ENCODE measurements at places on chromosomes 1 and 21.
A peak's percentile ranks its signal among the peaks of the same experiment; 100 is the strongest.

DNA sequence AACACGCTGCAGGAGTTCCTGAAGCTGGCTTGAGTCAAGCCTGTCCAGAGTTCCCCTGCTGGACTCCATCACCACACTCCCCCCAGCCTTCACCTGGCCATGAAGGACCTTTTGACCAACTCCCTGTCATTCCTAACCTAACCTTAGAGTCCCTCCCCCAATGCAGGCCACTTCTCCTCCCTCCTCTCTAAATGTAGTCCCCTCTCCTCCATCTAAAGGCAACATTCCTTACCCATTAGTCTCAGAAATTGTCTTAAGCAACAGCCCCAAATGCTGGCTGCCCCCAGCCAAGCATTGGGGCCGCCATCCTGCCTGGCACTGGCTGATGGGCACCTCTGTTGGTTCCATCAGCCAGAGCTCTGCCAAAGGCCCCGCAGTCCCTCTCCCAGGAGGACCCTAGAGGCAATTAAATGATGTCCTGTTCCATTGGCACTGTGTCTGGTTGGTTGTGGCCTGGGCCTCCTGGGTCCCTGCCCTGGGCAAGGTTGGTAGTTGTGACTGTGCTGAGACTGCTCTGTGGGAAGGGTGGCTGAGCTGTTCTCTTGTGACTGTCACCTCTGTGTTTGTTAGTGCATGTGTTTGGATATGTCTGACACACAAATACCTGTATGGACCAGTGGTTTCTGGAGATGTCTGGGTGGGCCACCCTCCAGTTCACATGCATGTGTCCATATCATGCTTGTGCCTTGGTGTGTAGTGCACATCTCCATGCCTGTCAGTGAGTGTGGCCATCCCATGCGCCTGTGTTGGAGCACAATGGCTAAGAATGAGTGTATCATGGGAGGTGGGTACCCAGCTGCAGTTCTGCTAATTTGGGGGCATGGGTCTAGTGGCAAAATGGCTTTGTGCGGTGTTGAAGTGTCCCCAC lies 1.4 kb downstream of the SH3BGRL3 start:
- DNase-seq = no peak

- no peak for DNase-seq
These were observed 101.7 kb downstream of the UBIAD1 start for GRCh38 chr1:11374748-11375110.

GRCh38 chr1:7721940-7722669 lies 49.0 kb upstream of the VAMP3 start:
- DNase-seq = no peak

- no peak for DNase-seq
These were observed 40.5 kb downstream of the ESRRG start for GRCh38 chr1:216682752-216683151.

DNA sequence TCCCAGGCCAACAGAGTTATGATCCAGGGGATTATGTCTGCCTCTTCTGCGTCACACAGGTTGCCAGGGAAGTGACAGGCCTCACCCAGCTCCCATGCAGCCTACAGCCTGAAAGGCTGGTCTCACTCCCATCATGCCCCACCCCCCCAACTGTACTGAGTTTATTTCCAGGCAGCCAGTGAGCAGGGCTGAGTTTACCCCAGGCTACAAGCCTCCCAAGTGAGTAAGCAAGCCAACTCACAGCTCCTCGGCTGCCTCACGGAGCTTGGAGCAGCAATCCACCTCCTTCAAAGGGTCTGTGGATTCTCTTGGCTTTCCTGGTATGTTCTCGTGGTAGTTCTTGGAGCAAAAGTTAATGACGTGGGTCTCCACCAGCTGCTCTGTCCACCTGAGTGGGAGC lies 1147.6 kb upstream of the ADGRL4 start:
- no peak for DNase-seq

DNA sequence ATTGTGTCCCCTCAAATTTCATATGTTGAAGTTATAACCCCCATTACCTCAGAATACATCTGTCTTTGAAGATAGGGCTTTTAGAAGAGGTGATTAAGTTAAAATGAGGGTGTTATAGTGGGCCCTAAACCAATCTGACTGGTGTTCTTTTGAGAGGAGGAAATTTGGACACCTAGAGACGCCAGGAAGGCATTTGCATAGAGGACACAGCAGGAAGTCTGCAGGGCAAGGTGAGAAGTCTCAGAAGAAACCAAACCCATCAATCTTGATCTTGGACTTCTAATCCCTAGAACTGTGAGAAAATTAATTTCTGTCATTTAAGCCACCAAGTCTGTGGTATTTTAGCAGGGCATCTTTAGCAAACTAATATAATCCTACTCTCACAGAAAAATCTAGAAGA lies 13.0 kb downstream of the GOLPH3L start:
- DNase-seq = no peak

GRCh38 chr1:94884507-94884906 lies 42.4 kb downstream of the CNN3 start:
- DNase-seq = no peak

DNA sequence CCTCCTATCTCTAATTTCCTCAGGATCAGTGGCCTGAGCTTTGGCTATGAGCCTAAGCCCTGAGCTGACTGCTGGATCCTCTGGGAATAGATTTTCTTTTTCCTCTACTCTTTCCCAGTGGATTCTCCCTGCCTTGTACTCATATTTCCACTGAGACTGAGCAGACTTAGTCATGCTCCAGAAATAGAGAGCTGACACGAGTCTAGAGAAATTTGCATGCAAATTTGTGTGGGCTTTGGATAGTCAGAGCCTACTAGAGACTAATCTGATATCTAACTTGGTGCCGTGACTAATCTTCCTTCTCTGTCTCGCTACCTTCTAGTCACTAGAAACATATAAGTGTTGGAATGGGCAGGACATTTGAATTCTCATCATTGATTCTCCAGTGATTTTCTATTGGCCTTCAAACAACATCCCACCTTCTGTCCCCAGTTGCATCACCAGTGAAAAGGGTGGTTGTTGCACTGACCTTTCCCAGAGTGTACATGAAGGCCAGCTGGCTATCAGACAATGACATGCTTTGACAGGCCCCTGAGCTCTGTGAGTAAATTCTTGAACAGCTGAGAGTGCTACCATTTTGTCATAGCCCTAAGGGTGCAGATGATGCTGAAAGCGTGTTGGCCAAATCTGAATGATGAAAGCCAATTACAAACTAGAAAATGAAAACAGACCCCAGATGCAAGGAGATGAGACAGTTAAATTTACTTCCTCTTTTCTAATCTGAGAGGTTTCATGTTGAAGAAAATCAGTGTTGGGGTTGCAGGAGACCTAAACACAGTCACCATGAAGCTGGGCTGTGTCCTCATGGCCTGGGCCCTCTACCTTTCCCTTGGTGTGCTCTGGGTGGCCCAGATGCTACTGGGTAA lies at the start of gene FCRLA:
Gene FCRLA, plus strand, starts transcription at position 748 of the 866 bp plus-strand sequence. Its CDS starts 36 bp downstream, at position 784.
- peak; percentile 70 for DNase-seq

DNA sequence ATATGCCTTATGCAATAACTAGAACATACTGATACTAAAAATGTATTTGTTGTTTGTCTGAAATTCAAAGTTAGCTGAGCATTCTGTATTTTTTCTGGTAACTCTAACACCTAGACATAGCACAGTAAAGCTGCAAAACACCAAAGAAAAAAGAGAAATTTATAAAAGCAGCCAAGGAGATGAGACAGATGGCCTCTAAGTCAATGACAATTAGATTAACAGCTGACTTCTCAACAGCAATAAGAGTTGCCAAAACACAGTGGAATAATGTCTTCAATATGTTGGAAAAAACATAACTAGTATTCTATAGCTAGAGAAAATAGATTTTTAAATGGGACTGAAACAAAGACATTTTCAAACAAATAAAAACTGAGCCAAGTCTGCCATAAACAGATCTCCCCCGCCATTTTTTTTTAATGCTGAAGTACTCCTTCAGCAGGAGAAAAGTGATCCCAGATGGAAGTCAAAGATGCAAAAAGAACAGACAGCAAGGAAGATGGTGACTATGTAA lies 81.3 kb downstream of the SYF2 start:
- DNase-seq = no peak

- no peak for DNase-seq
These were observed 21.0 kb downstream of the DYNLT5 start for GRCh38 chr1:66773227-66773626.

DNA sequence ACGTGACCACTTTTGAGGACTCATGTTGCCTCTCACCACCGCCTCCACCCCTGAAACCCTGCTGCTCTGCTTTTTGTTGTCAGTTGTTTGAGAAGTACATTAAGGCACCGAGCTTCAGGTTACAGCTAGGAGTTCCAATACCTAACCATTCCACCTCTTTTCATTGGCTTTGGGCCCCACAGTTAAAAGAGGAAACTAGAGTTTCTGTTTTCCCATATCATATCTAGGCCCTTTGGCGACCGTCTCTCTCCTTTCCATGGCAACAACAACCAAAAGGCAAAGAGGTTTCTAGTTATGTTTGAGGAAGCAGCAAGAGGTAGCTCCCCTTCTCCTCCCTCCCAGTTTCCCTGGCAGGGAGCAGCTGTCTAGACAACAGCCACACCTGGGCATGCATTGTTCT lies 5.9 kb downstream of the ANKRD35 start:
- no peak for DNase-seq

DNA sequence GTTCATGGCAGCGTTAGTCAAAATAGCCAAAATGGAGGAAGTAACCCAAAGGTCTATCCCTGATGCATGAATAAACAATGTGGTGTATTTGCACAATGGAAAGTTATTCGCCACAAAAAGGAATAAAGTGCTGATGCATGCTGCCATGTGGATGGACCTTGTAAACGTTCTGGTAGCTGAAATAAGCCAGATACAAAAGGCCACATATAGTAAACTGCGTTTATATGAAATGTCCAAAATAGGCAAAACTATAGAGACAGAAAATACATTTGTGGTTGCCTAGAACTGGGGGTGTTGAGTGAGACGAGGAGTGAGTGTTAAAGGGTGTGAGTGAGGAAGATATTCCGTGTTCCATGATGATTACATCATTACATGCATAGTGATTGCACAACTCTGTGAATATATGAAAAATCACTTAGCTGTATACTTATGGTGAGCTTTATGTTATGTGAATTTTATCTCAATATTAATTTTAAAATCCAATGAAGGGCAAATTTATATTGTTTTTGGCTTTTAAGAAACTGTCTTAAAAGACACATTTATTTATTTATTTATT lies 321.3 kb downstream of the KIF26B start:
- no peak for DNase-seq

DNA sequence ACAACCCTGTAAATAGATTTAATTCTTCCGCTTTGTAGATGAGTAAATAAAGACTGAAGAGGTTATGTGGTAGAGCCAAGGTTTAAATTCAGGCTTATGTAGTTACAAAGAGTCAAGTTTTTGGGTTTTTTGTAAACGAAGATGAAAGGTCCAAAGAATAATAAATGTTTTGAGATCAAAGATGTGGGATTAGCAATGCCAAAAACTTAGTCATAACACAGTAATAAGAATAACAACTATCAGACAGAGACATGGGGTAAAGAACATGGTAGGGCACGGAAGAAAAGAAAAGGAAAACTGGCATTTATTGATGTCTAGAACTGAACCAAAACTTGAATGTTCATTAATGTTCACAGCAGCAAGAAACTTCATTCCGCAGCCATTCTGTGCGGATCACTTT lies 42.9 kb downstream of the EXTL2 start:
- DNase-seq = no peak

GRCh38 chr21:26849428-26850115 lies 4.4 kb upstream of the ADAMTS1 start:
- DNase-seq = no peak

DNA sequence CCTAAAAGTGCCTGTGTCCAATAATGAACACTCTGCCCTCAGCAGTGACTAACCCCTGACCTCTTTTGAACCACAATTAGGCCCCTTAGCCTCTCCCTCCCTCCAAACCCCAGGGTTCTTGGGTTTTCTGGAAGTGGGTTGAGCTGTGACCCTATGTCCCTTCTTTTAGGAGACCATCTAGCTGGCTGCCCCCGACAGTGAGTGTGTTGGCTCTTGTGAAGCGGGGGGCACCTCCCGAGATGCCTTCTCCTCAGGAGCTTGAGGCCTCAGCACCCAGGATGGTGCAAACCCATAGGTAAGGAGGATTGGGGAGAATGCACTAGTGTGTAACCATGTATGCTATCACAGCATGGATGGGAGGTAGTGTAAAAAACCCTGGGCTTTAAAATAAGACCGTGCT lies 7.3 kb downstream of the RUSC1 start:
- no peak for DNase-seq

GRCh38 chr1:177301425-177302124 lies 130.8 kb downstream of the BRINP2 start:
- DNase-seq = no peak

DNA sequence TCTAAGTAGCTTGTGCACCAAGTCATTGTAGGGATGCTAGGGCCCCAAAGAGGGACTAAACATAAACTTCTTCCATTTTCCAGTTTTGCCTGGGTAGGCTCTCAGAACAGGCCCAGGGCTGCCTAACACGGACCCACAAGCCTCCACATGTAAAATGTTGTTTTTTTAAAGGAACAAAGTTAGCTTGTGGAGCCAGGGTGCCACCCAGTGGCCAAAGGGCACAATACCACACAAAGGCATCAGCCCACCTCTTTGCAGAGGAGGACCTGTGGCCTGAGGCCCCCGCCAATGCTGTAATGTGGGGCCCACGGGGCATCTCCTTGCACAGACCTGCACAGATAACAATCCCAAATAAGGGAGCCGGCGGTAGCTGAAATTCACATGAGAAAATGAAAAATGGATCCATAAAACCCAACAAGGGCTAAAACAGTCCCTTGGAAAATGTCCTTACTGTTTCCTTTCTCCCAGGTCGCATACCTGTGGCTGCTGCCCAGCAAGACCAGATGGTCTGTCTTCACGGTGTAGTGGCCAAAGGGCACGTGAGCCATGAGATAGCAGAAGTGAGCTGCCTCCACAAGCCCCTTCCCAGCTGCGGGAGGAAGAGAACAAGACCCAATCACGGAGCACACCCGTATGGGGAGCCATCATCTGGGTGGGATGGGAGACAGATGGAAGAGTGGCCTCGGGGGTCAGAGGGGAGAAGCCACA lies 23.8 kb downstream of the SEC16B start:
- DNase-seq = no peak

GRCh38 chr1:62687421-62687902 lies 724 bp downstream of the DOCK7 start:
- DNase-seq = no peak

DNA sequence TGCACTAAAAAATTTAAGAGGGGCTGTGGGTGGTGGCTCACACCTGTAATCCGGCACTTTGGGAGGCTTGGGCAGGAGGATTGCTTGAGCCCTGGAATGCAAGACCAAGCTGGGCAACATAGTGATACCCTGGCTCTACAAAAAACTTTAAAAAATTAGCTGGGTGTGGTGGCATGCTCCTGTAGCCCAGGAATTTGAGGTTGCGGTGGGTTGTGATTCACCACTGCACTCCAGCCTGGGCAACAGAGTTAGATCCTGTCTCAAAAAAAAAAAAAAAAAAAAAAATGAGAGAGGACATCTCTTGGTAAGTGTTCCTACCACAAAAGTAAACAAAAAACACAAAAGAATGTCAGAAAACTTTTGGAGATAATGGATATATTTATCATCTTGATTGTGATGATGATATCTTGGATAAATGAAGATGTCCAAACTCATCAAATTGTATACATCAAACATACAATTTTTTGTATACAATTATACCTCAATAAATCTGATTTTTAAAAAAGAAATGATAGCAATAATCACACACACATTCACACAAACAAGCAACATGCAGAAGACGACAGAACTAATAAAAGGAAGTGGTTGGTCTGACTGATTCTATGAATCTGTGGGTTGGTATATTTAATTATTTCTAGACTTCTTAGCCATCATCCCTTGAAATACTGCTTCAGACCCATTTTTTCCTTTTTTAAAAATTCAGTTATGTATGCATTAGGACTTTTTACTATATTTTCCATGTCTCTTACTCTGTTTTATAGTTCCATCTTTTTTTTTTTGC lies 465.9 kb downstream of the PLA2G4A start:
- DNase-seq = no peak

- no peak for DNase-seq
These were observed at the start of gene RUNX1 for GRCh38 chr21:35048706-35049617. TSS of gene RUNX1 (minus strand) at chr21:35049302.

Measured in AG04450 (cell line).